ENCODE measurements at places on chromosomes 7 and 10. TPM values are rescaled to one million over a fixed set of nuclear protein-coding genes. Genes with fewer than 3 reads are reported as not detected.

- DNase-seq: no peak
Observed at GRCh38 chr7:47782022-47782421, 166.2 kb downstream of the PKD1L1 start.

DNA sequence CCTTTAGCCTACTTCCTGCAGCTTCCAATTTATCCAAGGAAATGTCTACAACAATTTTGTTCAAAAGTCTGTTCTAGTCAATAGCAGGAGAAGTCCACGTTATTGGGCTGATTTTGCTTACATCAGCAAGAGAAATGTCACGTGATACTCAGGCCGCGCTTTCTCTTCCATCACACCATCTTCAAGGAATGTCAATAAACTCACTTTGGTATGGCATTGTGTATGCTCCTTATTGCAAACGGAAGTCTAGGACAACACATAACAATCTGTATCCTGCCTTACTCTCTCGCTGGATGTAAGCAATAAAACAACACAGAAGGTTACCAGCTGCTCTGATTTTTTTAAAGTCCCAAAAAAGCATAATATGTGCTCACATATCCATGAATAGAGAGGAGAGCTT is 17.1 kb upstream of the STK17A start:
- no peak for DNase-seq

GRCh38 chr10:78648256-78648860 is 420.4 kb upstream of the ZMIZ1 start:
- no peak for DNase-seq

The MET gene
- 49.3 TPM for total RNA-seq
